ENCODE measurements at places on chromosomes 3 and 15.

- no peak for DNase-seq
These were observed 49.8 kb upstream of the CTDSPL start for GRCh38 chr3:37811625-37812498.

GRCh38 chr3:143331350-143331749 is 211.8 kb downstream of the CHST2 start:
- no peak for DNase-seq

DNA sequence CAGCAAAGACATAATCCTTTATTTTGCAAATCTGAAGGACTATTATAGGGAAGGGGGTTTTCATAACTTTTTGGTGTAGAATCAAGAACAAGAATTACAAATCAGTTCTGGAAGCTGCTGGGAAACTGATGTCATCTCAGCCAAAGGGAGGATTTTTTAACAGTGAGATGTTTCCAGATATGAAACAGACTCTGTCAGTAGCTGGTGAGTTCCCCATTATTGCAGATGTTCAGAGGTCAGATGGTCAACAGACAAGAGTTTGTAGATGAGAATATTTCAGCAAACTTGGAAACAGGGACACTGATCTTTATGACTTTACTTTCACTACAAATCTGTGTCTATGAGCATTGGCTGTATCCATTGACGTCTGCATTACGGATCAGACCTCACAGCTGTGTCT is 71.9 kb upstream of the LPP start:
- no peak for DNase-seq

- no peak for DNase-seq
These were observed 5.6 kb downstream of the RRP9 start for GRCh38 chr3:51935886-51936755.

GRCh38 chr3:64616953-64617352 is 70.8 kb downstream of the ADAMTS9 start:
- DNase-seq, result no peak

DNA sequence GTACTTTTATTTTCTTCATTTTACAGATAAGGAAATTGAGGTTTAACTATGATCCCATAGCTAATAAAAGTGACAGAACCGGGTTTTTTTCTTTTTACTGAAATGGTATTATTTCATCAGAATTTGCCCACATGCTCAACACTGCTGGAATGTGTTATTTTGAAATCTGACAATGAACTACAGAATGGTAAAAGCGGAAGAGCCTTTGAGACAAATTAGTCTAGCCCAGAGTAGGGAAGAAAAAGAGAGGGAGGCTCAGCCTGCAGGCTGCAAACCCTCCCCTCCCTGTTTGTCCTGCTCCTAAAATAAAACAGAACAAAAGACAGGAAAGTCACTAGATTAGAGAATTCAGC is 100.3 kb upstream of the LIPC start:
- no peak for DNase-seq

- DNase-seq, result no peak
These were observed 311.4 kb downstream of the TBC1D5 start for GRCh38 chr3:17431004-17431403.

DNA sequence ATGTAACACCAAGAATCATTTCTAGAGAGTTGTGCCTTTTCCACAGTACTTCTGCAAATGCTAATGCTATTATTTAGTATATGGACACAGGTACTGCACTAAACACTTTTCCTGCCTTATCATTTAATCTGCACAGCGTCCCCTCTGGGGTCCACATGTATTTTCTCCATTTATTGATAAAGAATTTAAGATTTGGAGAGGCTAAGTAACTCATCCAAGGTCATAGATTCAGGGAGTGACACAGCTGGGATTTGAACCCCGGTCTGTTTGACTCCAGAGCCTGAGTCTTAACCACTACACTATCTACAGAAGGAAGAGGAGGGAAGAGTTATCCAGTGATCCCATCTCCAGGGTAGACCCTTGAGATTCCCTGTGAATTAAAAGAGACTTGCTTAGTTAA is 24.9 kb upstream of the TPRG1 start:
- no peak for DNase-seq

GRCh38 chr15:84872009-84872910 is 12.2 kb upstream of the SLC28A1 start:
- no peak for DNase-seq

DNA sequence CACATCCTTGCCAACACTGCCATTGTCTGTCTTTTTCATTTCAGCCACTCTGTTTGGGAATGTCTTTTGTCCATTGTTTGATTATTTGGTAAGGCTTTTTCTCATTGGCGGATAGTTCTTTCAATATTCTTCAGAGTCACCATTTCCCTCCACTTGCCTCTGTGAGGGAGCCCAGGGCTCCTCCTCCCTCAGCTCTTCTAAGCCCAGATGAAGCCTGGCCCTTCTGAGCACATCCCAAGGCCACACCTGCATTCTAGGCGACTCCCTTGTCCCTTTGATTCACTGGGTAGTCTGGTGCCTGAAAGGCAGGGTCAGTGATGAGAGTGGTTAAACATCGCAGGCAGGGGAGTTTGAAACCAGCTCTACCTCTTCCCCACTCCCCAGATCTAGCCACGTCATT is 12.4 kb upstream of the LTF start:
- DNase-seq, result no peak

DNA sequence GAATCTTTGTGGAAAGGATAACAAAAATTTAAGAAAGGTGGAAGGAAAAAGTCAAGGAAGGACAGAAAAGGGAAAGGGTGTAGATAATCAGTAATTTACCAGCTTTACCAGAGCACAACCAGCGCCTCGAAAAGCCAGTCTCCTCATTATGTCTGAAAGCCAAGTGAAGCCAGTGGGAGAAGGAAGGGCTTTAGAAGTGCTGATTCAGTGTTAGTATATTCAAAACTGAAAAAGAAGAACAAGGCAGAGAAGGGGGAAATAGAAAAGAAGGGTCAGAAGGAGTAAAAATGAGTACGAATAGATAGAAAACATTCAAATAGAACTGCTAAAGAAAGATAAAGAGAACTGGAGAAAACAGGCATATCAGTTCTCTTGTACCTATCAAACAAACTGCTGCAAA is 4.1 kb downstream of the PBRM1 start:
- DNase-seq, result no peak

All from activated T-helper 9 cell treated with anti-CD3 and anti-CD28 coated beads, Interleukin-2, amount 50 U/mL, for 16 hours (primary cell).